ENCODE measurements at places on chromosomes 5 and 9.

- DNase-seq = no peak
These were observed 63.7 kb upstream of the PRSS3 start for GRCh38 chr9:33731625-33732024.

- no peak for DNase-seq
These were observed 510.9 kb downstream of the ZNF608 start for GRCh38 chr5:124235576-124235975.

GRCh38 chr9:132997591-132997990, 19.1 kb downstream of the GFI1B start:
- no peak for DNase-seq

- no peak for DNase-seq
These were observed 2.8 kb downstream of the ARHGEF37 start for GRCh38 chr5:149584121-149584520.

GRCh38 chr9:16425562-16426231, 444.8 kb downstream of the BNC2 start:
- no peak for DNase-seq

Data from NAMALWA (cell line).